Ascending aorta (tissue), 2 donors: ENCODE measurements at places on chromosomes 3 and 15.

DNA sequence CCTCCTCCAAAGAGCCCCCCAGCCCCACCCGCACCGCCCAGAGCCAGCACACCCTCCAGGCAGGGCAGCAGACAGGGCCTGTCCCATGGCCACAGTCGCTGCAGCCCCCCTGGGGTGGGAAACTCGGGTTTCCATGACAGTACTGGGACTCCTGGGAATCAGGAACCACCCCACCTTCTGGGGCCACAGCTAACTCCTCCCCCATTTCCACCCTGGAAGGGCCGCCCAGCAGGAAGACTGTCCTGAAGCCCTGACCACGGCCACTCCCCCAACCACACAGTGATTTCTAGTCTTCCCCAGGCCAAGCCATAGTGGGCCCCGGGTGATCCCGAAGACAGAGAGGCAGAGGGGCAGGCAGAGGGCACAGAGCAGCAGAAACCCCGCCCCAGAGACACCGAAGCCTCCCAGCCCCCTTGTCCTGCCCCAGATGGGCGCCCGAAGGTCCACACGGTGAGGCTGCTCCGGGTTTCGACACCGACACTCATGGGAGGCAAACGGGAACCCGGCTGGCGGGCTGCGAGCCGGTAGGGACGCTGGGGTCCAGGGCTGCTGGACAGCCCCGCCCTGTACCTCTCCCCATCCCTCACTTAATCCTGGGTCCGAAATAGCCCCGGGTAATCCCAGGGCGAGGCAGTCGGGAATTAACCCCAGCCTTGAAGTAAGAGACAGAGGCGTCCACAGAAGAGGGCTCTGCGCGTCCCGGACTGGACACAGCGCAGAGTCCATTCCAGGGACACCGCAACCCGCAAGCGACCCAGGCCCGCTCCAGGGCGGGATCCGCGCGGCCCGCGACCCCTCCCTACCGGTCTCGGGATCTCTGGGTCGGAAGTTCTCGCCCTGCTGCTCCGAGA is 138.4 kb downstream of the NUP210 start:
- DNase-seq = no peak

GRCh38 chr3:77188210-77188609 is 148.3 kb downstream of the ROBO2 start:
- no peak for DNase-seq

- DNase-seq = no peak
Observed at GRCh38 chr15:95266451-95267061, 1035.2 kb downstream of the MCTP2 start.

GRCh38 chr3:104879919-104880318 is 486.8 kb upstream of the ALCAM start:
- DNase-seq = no peak

DNA sequence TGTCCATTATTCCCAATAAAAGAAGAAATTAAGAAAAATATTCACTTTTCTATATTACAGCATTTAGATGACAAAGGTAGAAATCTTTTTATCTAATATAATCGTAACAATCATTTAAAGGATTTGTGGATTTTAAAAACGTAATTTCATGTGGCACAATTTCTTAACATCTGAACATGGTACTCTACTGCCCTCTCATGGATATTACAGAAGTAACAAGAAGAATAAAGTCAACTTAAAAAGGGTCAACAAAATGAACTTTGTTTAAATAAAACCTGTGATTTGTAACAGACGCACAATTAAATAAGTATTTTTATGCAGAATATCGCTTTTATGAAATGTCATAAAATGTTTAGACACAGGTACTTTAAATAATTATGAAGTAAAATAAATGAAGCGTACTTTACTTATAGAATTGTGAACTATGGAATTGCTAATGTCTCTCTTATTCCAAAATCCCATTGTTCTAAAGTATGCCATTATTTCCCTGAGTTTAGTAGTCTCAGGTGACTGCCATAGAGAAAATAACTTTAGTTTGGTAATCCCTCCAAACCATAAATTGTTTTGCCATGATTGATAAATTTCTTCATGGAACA is 366.8 kb upstream of the ZNF385D start:
- DNase-seq = no peak

- DNase-seq = no peak
Observed at GRCh38 chr3:60829058-60829457, 422.2 kb downstream of the FHIT start.

- DNase-seq = no peak
Observed at GRCh38 chr3:37520907-37521341, 340.8 kb upstream of the CTDSPL start.

- no peak for DNase-seq
Observed at GRCh38 chr15:63040509-63040908, 2.0 kb upstream of the TPM1 start.

GRCh38 chr15:60420203-60420716 is 22.5 kb upstream of the ANXA2 start:
- no peak for DNase-seq

DNA sequence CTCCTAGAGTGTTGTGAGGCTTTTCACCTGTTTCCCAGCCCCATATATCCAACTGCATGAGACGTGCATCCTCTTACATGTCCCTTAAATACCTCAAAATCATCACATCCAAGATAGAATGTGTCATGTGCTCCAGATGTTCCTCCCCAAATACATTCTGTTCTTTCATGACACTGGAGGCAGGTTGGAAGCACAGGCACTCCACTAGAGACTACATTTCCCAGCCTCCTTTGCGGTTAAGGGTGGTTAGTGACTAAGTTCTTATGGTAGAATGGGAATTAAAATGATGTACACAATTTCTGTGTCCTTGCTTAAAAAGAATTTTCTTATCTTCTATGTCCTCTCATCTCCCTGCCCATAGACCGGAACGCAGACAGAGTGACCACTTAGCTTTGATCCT is 34.3 kb downstream of the TMEM40 start:
- DNase-seq = no peak

- no peak for DNase-seq
Observed at GRCh38 chr3:27289769-27290413, 79.3 kb downstream of the NEK10 start.

- no peak for DNase-seq
Observed at GRCh38 chr3:185549651-185550111, 2.7 kb downstream of the LIPH start.

DNA sequence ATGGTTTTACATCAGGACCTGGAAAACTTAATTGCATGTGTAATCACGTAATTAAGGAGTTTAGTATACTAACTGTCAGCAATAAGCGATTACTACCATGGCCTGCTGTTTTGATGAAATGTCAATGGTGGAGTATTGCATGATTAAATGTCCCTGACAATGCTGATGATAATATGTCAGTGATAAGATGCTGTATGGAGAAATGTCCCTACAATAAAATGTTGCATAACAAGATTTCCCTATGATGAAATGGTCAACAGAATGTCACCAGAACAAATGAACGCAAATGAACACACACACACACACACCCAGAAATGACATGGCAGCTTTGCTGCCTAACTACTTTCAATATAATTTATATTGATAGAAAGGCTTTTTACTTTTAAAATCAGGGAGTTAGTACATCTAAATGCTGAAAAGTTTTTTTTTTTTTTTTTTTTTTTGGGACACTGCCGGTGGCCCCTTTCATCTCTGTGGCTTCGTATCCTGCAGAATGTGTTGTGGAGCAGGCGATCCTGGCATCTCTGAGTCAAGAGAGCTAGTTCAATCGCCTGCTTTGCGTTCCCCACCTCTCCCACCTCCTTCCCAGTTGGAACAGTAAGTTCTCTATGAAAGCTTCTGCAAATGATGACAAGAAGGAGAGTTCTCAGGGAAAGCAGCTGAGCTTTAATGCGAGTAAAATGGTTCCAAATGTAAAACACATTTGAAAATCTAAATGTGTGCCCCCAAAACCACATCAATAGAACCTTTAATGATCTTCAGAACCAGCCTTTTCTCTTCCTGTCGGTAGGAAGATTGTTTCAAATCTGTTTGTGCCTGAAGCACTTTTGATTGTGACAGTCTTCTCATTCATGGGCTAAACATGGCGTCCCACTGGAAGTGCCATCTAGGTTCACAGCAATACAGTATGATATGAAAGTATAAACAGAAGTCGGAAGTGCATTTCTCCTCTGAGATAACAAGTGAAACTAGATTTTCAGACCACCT is 170.1 kb upstream of the GBE1 start:
- DNase-seq = no peak

DNA sequence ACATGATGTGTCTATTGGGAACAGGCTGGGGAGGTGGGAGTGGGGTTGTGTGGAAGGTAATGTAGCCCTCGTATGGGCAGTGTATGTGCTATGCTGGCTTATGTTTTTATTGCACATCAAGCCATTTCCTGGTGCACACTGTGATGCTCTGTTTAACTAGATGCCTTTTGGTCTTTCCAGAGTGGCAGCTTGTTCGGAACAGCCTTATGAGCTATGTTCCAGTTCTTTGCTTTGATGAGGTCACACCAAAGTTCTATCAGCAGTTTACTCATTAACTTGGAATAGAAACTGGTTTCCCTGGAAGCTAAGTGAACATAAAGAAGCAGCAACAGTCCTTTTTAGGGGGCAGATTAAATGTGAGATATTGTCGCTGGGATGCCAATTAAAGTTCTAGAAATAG is 133.9 kb downstream of the DIPK2A start:
- no peak for DNase-seq

- no peak for DNase-seq
Observed at GRCh38 chr3:47380026-47380600, 708 bp upstream of the PTPN23 start.
